GM10248 (cell line): ENCODE measurements at places on chromosomes 1 and 21.

DNA sequence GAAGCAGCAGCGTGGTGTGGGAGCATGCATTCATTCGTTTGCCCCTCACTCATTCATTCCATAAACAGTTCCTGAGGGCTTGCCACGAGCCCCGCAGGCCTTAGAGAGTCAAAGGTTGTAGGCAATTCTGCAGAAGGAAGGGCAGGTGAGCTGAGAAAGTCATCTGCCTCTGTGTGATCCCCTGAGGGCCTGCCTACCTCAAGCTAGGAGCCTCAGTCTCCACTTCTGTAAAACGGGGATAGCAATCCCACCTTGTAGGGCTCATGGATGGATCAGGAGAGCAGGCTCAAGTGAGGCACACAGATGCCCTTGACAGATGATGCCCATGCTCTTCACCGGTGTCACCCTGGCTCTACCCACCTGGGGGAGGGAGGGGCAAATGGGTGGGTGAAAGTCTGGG lies 26.6 kb upstream of the ALDH4A1 start:
- DNase-seq = no peak

DNA sequence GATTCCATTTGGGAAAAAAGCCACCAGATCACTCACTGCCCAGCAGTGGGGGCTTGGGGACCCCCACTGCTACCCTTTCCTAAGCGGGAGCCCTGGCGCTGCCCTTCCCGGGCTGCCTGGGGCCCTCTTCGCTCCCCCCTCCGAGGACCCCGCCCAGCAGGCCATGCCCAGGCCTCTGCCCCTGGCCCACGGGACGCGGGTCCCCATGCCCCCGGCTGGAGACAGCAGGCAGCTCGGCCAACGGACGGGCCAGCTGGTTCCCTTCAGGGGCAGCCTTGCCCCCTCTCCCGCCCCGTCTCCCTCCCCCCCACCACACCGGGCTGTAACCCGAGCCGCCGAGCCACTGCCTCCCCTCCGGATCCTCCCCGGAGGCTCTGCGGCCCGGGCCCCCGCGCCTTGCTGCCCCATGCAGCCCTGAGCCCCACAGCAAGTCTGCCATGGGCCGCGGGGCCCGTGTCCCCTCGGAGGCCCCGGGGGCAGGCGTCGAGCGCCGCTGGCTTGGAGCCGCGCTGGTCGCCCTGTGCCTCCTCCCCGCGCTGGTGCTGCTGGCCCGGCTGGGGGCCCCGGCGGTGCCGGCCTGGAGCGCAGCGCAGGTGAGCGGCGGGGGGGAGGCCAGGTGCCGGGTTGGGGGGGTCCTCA lies at the start of gene MMP23B:
MMP23B (plus strand) TSS at position 392 of the 639 bp plus-strand sequence; CDS start at position 438, 46 bp downstream.
- no peak for DNase-seq

DNA sequence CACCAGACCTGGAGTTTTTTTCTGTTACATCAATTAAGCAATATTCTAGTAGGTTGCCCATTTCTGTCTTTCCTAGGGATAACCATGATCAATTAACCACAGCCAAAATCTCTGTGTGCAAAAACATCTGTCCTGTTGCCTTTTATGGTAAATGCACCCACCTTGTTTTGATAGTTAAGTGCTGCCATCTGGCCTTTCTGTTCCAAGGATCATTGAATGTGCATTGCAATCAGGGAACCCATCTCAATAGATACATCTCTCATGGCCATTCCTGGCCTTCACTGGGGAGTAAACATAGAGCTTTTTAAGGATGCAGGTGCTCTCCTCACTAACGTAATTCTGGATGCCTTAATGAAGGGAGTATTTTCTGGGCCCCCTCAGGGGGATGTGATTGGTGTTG lies 111.8 kb upstream of the KIAA1614 start:
- no peak for DNase-seq

GRCh38 chr1:4110888-4111287 lies 210.8 kb upstream of the C1orf174 start:
- no peak for DNase-seq

- no peak for DNase-seq
Observed at GRCh38 chr1:47403321-47403910, 12.7 kb upstream of the FOXE3 start.

DNA sequence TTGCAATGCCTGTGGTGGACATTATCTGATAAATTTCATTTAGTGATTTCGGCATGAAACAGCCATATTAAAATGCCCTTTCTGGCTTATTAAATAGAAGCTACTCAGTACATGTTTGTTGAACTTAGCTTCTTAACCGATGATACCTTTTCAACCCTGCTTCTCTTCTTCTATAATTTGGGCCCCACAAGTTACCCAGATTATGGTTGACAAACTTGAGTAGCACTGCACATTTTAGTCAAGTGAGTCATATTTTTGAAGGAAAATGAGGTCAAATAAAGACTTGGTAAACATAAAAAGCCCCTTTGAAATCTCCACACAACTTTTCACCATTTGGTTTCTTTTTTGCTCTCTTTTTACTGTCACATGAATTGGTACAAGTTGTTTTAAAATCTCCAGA lies 33.8 kb downstream of the GIPC2 start:
- no peak for DNase-seq

DNA sequence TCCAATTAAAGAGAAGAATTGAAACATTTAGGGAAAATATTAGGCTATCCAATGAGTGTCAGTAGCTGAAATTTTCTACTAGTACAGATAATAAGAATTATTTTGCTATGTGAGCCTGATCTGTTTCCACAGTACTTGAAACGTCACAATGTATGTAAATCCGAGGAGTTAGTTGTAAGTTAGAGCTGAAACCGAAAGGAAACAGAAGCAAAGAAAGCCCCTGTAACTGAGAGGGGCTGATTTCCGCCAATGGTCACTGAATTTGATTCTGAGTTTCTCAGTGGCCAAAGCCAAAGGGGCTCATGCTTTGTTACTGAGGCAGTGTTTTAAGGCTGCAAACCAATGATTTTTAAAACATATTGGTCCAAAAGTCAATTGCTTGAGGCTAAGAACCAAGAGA lies 168.3 kb upstream of the DUSP10 start:
- no peak for DNase-seq

DNA sequence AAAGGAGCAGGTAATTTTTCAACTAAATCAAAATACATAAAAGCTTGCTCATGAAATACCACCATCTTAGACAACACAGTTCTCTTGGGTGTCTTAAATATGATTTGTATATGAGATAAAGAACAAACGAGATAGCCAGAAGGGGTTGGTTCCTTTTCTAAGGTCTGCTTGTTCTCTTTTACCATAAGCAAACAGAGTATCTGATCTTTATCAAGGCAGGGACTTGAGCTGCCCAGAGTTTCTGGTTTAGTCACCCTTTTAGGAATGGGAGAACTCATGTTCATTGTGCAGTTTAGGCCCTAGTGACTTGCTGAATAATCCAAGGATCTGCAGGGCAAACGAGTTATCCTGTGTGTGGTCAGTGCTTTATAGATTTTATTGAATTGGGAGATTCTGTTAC lies 3.0 kb upstream of the SUCO start:
- DNase-seq = no peak
